ENCODE measurements at places on chromosomes 5 and 9.

- DNase-seq = no peak
Observed at GRCh38 chr9:36337865-36338264, 62.2 kb downstream of the RNF38 start.

- no peak for DNase-seq
Observed at GRCh38 chr5:31771500-31771899, 132.6 kb downstream of the PDZD2 start.

- peak; percentile 23 for DNase-seq
Observed at GRCh38 chr5:173925449-173926071, 37.4 kb downstream of the CPEB4 start.

GRCh38 chr9:105233873-105234272 lies 10.6 kb upstream of the SLC44A1 start:
- DNase-seq = no peak

GRCh38 chr5:133565993-133566392 lies 46.3 kb downstream of the FSTL4 start:
- DNase-seq = no peak

All from stimulated activated CD4-positive, alpha-beta T cell treated with anti-CD3 and anti-CD28 coated beads, Interleukin-2, amount 100 ng/mL, for 48 hours (primary cell).